ENCODE measurements at places on chromosomes 6 and 20. TPM values are rescaled to one million over a fixed set of nuclear protein-coding genes. Genes with fewer than 3 reads are reported as not detected.

TNFRSF21 gene
- total RNA-seq, result 6.1 TPM

BEND6 gene
- total RNA-seq, result 7.1 TPM

- no peak overlapping the region for H3K27ac ChIP-seq
- no peaks in the 10 kb centered on the region for H3K36me3 ChIP-seq
- H3K27me3 ChIP-seq, result no peaks in the 10 kb centered on the region
- H3K4me3 ChIP-seq, result no peak overlapping the region
Observed at GRCh38 chr20:24879875-24880274, 69.2 kb upstream of the CST7 start.

- H3K4me3 ChIP-seq, result no peak overlapping the region
- no peaks in the 10 kb centered on the region for H3K36me3 ChIP-seq
- no peaks in the 10 kb centered on the region for H3K4me1 ChIP-seq
Observed at GRCh38 chr6:63615590-63615989, 20.0 kb upstream of the PHF3 start.

DNA sequence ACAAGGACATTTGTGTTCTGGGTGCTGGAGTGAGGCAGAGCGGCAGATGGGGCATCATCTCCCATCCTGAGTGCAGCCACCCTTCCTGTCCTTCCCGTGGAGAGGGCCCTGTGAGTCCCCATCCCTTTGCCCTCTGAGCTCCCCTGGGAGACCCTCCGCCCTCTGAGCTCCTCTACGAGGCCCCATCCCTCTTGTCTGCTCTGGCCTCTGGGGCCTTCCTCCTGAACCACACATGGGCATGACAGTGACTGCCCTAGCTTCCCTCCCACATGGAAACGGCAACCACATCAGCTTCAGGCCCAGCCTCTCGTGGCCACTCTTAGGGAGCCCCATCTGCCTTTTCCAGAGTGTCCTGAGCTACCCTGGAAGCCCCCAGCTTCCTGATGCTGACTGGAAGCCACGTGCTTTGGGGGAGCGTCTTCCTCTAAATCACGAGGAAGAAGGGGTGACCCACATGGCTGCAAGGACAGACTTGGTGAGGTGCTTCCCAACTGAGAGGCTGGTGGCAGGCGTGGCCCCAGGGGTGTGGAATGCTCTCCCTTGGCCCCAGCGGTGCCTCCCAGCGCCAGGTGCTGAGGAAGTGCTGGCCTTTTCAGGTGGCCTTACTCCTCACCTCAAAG lies 52.6 kb downstream of the GINS1 start:
- H3K4me1 ChIP-seq, result no peaks in the 10 kb centered on the region
- H3K27ac ChIP-seq, result no peak overlapping the region
- no peaks in the 10 kb centered on the region for H3K27me3 ChIP-seq
- no peak overlapping the region for H3K4me3 ChIP-seq
- H3K36me3 ChIP-seq, result peaks cover 20% of the 10 kb centered on the region

Measured in thyroid gland (tissue), 4 donors.